Activated effector memory CD4-positive, alpha-beta T cell treated with Interleukin-2 at 50 U/mL for 16 hours (primary cell): ENCODE measurements at places on chromosomes 1 and 21.

GRCh38 chr1:198352975-198353695 is 187.3 kb downstream of the ATP6V1G3 start:
- no peak for DNase-seq

DNA sequence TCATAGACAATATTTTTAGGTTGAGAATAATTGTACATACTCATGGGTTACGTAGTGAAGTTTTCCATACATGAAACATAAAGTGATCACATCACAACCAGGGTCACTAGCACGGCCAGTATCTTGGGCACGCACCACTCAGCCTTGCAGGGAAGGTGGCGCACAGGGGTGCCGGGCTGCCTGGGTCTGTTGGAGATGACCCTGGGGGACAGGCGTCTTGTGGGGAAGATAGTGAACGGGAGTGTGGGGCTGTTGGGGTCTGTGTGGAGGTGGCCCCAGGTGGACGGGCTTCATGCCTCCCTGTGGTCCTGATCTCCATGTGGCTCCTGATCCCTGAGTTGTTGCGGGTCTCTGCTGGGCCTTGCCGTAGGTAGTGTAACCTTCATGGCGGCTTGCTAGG is 38.3 kb upstream of the PRSS38 start:
- no peak for DNase-seq

- DNase-seq, result no peak
Measured at GRCh38 chr1:33462405-33463164, 9.9 kb upstream of the ZSCAN20 start.

- no peak for DNase-seq
Measured at GRCh38 chr1:64569411-64569810, 99.5 kb downstream of the CACHD1 start.

GRCh38 chr1:47388891-47389238 is 27.2 kb upstream of the FOXE3 start:
- DNase-seq, result peak; percentile 5
